Activated CD4-positive, alpha-beta memory T cell treated with anti-CD3 and anti-CD28 coated beads, Interleukin-2, amount 10 ng/mL, durations not matched to agents 7 days and 5 days (primary cell): ENCODE measurements at places on chromosomes 16 and 17. TPM values are rescaled to one million over a fixed set of nuclear protein-coding genes. Genes with fewer than 3 reads are reported as not detected.

VASN gene
- total RNA-seq: not detected

SLC5A11 gene
- total RNA-seq: not detected

TAT gene
- total RNA-seq: not detected

ZDHHC1 gene
- 0.23 TPM for total RNA-seq

VAMP2 gene
- 75.2 TPM for total RNA-seq

HCRT gene
- not detected for total RNA-seq

KRT13 gene
- not detected for total RNA-seq

TP53TG3 gene
- not detected for total RNA-seq

ATP2C2 gene
- total RNA-seq: not detected

CIBAR2 gene
- total RNA-seq: not detected

GRCh38 chr16:71659471-71659870 lies 33.5 kb downstream of the MARVELD3 start:
- DNase-seq: no peak

DNA sequence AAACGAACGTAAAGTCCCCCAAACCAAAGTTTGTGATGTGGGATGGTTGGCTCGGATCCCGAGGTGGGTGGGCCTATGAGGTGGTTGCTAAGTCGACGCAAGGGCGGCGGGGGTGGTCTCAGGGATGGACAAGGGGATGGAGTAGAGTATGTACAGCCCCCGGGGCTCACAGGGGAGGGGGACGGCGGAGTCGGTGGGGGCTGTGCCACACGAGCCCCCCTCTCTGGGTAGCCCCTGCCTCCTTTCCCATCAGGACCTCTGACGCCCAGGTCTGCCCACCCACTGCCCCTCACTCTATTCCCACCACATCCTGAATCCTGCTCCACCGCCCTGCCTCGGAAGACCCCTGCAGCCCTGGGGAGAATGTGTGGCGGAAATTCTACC lies 15.2 kb downstream of the IL34 start:
- DNase-seq: no peak

DNA sequence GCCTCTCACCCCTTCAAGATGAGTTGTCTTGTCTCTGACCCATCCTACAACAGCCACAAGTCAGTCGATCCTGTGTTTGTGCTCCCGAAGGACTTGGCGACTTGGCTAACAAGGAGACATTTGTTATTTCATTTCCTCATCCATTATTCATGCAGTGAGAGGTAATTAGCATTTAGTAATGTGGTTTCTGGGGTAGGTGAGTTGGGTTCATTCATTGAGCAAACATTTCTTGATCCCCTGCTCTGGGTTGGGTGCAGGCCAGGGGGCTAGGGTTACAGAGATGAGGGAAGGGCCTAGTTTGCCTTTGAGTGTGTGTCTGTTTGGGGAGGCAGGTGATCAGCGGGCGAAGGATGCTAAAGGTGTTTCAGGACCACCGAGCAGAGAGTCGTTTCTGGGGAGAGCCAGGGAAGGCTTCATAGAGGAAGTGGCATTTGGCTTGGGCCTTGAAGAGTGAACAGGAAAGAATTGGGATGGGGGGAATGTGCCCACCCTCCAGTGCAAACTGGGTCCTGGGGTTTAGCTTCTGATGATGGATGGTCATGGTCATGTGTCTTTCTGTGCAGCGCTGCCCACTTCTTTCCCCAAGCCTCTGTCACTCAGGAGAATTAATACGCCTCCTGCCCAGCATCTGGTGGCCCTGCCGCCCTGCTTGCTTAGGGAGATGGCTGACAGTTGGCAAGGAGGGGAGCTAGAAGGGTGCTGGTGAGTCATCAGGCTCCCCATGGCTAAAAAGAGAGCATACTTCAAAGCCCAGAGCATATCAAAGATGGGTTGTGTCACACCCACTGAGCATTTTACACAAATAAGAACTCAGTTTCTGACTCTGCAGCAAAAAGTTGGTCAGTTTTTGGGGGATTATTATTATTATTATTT lies 38.5 kb downstream of the MSI2 start:
- DNase-seq: no peak

DNA sequence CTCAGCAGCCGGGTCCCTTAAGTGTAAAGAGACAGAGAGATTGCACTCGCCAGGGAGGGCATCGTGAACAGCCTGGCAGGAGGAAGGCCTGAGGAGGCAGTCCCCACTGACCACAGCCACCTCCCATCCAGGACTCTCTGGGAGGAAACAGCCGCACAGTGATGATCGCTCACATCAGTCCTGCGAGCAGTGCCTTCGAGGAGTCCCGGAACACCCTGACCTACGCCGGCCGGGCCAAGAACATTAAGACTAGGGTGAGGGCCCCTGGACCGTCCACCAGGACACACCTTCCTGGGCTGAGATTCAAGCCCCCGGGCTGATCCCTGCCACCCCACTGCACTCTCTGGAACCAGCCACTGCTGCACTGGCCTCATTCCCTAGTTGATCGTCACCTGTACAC lies 14.0 kb downstream of the BTBD17 start:
- DNase-seq: no peak

- no peak for DNase-seq
Observed at GRCh38 chr16:53546988-53547391, 44.0 kb upstream of the AKTIP start.

GRCh38 chr17:77381185-77381700 lies 240.5 kb downstream of the SEC14L1 start:
- DNase-seq: no peak

- no peak for DNase-seq
Observed at GRCh38 chr17:74343526-74344284, 17.7 kb downstream of the KIF19 start.

DNA sequence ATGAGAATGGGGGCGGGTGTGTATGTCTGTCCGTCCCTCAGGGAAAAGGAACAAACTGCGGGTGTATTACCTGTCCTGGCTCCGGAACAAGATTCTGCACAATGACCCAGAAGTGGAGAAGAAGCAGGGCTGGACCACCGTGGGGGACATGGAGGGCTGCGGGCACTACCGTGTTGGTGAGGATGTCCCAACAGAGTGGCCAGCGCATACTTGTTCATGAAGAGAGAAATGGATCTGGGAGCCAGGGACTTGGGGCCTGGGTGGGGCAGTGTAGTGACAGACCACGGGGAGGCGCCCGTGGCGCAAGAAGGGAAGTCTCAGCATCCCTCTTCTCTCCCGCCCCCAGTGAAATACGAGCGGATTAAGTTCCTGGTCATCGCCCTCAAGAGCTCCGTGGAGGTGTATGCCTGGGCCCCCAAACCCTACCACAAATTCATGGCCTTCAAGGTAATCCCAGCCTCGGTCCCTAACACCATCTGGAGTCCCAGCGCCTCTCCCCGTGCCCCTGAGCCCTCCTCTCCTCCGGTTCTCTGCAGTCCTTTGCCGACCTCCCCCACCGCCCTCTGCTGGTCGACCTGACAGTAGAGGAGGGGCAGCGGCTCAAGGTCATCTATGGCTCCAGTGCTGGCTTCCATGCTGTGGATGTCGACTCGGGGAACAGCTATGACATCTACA lies 3.5 kb upstream of the C17orf107 start:
- no peak for DNase-seq

- DNase-seq: no peak
Observed at GRCh38 chr16:68381363-68381724, 67.0 kb downstream of the SMPD3 start.

DNA sequence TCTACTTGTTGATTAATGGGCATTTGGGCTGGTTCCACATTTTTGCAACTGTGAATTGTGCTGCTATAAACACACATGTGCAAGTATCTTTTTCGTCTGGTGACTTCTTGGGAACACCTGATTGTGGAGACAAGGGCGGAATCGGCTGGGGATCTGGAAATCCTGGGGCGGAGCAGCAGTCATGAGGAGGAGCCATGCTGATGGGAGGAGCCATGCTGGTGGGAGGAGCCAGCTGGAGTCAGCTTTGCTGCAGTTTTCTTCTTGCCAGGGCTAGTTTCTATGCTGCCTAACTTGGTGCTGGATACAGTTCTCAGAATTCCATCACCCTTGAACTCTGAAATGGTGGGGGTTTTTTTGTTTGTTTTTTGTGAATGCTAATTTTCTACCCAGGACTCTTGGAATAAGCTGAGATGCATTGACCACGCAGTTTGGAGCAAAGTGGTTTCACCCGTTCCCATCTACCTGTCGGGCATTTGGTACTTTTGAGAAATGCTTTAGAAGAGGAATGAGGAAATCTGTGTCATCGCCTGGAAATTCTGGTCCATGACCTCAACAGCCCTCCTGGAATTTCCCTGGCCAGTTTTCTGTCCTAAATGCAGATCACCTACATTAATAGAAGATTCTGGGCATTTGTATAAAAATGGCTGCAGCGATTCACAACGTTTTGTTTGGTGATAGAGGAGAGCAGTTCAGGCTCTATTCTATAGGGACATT lies 217.4 kb upstream of the ZFHX3 start:
- no peak for DNase-seq

DNA sequence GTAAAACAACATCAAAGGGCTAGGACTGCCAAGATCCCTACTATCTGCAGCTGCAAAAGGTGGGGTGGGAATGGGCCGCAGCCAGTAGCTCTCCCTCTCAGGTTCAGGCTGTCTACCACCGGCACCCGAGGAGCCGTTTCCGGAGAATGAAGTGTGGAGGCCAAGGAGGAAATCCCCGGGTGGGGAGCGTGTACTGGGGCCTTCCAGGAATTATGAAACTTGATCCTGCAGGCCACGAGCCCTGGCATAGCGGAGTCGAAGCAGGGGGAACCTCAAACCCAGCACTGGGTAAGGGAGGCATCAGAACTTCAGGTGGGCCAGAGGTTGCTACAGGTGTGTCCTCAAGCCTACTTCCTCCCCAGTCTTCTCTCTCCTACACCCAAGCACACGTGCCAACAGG lies 5.1 kb downstream of the INPP5K start:
- DNase-seq: no peak

- DNase-seq: no peak
Observed at GRCh38 chr17:43591779-43592562, 45.8 kb upstream of the ETV4 start.

GRCh38 chr17:66301367-66301863 lies 998 bp upstream of the PRKCA start:
- DNase-seq: no peak

DNA sequence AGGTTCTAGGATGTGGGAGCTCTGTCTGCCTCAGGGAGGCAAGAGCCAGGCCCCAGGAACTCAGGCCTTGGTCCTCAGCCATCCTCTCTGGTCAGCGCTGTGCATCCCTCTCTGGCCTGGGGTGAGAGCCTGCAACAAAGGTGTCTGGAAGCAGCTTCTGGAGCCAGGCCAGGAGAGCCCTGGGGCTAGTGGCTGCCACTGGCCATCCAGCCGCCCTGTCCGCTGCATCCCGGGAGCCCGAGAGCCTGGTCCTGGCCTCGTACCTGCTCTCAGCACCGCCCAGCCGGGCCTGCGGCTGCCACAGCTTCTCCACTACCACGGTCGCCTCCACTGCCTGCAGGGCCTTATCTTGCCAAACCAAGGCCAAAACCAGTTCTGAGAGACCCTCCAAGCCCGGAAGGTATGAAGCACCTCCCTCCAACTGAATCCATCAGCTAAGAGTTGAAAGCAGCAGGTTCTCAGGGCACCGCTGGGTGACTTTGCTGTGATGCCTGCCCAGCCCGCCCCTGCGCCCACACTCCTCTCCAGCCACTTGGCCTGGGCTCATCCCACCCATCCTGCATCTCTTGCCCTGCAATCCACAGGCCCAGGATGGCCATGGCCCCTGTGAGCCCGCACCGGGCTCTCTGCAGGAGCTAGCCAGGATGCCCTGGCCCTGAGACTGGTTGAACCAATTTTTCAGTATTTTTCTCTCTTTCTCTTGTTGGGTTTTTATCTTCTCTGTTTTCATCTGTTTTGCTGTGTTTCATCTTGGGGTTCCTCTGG lies 85.7 kb downstream of the AMFR start:
- no peak for DNase-seq

- no peak for DNase-seq
Observed at GRCh38 chr16:80894091-80894490, 89.7 kb upstream of the CDYL2 start.

GRCh38 chr17:82685291-82685690 lies 13.2 kb downstream of the RAB40B start:
- no peak for DNase-seq

GRCh38 chr17:78120971-78121800 lies 7.4 kb downstream of the TMC6 start:
- peak; percentile 78 for DNase-seq

GRCh38 chr17:82042649-82043048 lies 5.2 kb upstream of the DCXR start:
- DNase-seq: no peak

GRCh38 chr16:64304396-64304795 lies 817.5 kb downstream of the CDH11 start:
- no peak for DNase-seq
